ENCODE measurements at places on chromosomes 2 and 18.

GRCh38 chr18:36580874-36581750, 247.7 kb downstream of the TPGS2 start:
- DNase-seq = no peak

DNA sequence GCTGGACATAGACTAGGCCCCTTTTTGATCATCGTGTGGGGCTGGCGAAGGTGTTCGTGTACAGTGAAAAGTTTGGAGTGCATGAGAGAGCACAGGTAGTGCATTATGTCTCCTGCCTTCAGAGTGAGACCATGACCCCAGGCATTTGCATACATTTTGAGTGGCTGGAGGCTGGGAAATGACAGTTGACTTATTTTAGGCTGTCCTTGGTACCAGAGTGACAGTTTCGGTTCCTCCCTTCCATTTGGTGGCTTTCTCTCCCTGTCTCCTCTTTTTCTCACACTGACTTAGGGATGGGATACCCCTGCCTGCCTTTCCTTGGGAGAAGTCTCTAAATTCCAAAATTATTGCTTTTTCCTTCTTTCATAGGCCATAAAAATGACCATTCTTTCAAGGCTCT, 20.1 kb downstream of the SERPINB12 start:
- DNase-seq = no peak

DNA sequence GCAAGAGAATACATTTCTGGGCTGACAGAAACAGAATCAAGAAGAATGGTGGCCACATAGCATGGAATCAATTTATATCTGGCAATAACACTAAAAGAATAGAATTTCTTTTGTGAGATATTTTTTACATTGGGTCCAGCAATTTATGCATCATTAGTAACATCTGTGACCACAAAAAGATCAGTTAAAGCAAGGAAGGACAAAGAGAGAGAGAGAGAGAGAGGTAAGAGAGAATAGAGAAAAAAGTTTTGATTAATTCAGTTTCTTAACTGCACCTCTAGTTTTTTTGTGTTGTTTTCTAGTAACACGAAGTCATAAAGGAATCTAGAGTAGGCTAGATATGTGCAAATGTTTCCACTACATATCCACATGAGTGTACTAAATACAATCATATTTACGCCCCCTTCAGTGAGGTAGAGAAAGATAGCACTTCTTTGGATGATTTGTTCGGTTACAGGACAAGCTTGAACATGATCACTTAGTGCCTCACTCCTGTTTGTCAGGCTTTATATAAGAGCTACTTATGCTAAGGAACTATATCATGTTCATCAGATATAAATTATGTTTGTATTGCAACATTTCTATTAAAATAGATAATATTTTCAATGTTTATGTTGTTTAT, 247.4 kb upstream of the COL3A1 start:
- DNase-seq = no peak

DNA sequence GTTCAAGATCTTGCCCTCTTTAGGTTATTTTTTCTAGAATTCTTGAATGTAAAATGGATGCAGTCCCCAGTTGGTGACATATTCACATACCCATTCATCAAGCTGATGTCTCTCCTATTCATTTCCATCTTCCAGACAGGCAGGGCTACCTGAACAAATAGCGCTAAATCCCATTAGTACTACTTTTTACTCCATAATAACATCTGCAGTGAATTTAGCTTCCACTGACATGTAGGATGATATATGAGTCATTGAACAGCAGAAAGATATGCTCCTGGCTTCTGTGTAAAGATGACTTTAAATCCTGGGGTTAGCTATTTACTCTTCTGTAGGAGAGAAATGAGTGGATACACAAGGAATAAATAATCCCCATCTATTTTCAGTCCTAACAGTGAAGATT, 194.7 kb downstream of the RND3 start:
- DNase-seq = no peak

GRCh38 chr2:287471-287885, 413 bp downstream of the ALKAL2 start:
- no peak for DNase-seq

GRCh38 chr2:109331081-109331480, 202.1 kb downstream of the SH3RF3 start:
- DNase-seq = no peak

GRCh38 chr2:144390424-144391020, 129.4 kb downstream of the ZEB2 start:
- DNase-seq = no peak

DNA sequence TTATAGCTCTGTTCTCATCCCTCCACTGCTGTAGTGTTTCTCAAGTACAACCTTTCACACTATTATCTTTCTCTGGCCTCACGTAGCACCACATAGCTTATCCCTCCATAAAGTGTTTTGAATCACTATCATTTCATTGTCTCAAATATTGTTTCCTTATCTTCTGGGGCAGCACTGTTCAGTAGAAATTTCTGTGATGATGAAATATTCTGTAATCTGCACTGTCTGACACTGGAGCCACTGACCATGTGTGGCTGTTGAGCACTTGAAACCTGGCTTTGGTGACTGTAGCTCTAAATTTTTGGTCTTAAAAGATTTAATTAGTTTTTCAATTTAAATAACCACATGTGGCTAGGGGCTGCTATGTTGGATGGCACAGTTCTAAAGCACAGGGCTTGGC, 78.9 kb downstream of the CPS1 start:
- DNase-seq = no peak

DNA sequence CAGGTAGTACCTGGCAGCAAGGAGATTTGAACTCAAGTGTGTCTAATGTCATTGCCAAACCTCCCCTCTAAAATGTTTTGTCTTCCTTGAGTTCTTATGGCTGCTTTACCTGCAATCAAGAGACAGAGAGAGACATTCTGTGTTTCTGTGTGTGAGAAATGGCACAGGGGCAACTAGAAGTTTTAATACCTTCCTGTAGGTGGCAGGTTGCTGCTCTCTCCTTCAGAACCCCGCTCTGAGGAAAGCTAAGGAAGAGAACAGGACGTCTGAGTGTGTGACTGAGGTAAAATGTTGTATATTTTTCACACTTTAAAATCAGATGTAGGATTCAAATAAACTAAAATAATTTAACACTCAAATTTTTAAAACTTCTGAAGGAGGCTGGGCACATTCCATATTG, 19.2 kb downstream of the DTNA start:
- no peak for DNase-seq

DNA sequence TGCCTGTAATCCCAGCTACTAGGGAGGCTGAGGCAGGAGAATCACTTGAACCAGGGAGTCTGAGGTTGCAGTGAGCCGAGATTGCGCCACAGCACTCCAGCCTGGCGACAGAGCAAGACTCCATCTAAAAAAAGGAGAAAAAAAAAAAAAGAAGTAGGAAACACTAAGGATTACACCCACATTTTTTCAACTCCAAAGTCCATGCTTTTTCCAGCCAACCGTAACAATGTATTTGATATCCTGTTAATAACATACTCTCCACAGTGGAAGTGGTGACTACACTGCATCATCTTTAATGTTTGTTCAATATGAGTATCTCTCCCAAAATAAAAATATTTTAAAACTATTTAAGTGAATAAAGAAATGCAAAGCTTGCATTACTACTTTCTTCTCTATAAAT, 481.6 kb upstream of the ACVR2A start:
- DNase-seq = no peak

- DNase-seq = no peak
These were observed 18.3 kb downstream of the GYPC start for GRCh38 chr2:126674075-126674744.
